ENCODE measurements at places on chromosomes 2 and 18. TPM values are rescaled to one million over a fixed set of nuclear protein-coding genes. Genes with fewer than 3 reads are reported as not detected.

GRCh38 chr18:1498216-1498615 is 593.5 kb downstream of the ADCYAP1 start:
- no peak for DNase-seq

The PTPRN gene
- not detected for total RNA-seq

GRCh38 chr2:181363164-181363563 is 94.0 kb upstream of the ITGA4 start:
- DNase-seq, result no peak

DNA sequence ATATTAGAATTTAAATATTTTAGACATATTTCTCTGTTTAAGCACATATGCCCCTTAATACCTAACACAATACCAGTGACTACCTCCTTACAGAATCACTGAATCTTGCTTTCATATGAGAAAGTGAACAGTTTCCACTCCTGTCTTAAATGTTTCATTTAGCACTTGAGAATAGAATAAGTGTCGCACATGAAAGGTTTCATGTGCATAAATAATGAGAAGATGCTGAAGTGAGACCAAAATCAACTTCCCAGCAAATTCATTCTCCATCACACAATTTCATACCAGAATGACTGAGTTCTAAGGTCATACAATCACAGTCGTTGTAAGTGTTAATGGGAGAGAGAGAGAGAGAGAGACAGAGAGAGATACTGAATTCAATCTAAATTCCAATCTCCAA is 51.2 kb downstream of the ATIC start:
- no peak for DNase-seq

The DCDC2C gene
- total RNA-seq, result not detected

The ARHGAP28 gene
- 9.1 TPM for total RNA-seq

DNA sequence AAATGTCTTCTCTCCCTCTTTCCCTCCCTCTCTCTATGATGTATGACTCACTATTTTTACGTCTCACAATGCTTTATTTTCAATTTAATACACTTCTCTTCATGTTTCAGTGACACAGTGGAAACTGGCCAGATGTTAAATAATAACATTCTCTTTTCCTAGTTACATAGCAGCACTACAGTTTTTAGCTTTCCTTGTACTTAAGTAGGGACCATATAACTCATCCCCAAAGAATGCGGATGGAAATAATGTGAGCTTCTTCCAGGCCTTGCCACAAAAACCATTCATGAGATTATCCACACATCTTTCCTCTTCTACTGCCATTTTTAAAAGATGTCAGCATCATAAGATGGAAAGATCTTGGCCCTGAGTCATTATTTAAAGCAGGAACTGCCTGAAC is 789.4 kb downstream of the LRP1B start:
- no peak for DNase-seq

The CNNM4 gene
- 3.7 TPM for total RNA-seq

DNA sequence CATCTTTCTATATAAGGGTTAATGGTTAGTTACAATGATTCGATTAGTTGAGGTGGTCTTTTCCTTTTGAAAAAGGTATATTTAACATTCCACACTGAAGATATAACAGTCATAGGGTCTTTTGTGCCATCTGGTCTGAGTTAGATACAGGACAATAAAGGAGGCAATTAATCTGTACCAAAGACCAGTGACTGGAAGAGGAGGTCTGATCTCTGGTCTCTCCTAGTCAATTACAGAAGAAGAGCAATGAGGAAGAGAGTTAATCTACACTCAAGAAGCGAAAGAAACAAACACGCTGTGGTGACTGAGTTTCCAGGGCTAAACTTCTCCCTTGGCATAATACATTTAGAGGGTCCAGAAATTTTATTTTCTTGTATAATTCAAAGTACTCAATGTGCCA is 20.7 kb upstream of the RMDN2 start:
- no peak for DNase-seq

DNA sequence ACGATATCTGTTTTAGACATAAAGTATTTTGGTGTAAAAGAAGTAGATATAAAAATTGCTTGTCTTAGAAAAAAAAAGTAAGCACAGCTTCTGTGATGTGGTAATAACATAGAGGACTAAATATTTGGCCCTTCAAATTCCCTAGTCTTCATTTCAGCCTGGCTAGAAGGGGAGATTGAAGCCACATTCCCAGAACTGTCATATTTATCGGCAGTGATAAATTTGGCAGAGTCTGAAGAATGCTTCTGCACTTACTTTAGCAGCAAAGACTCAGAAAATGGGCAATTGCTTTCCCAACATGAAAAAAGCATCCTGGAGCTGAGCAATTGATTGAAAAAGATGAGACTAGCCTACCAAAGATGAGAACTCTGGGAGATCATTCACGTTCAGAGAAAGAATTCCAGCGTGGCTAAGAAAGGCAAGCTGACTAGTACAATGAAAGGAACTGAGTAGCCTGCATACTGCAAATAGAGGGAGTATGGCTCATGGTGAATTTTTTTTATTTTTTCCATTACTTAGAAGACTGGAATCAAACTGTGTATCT is 278.7 kb upstream of the KLHL29 start:
- no peak for DNase-seq

The RNF125 gene
- 15.8 TPM for total RNA-seq

GRCh38 chr18:48453330-48454066 is 44.3 kb upstream of the ZBTB7C start:
- DNase-seq, result no peak

DNA sequence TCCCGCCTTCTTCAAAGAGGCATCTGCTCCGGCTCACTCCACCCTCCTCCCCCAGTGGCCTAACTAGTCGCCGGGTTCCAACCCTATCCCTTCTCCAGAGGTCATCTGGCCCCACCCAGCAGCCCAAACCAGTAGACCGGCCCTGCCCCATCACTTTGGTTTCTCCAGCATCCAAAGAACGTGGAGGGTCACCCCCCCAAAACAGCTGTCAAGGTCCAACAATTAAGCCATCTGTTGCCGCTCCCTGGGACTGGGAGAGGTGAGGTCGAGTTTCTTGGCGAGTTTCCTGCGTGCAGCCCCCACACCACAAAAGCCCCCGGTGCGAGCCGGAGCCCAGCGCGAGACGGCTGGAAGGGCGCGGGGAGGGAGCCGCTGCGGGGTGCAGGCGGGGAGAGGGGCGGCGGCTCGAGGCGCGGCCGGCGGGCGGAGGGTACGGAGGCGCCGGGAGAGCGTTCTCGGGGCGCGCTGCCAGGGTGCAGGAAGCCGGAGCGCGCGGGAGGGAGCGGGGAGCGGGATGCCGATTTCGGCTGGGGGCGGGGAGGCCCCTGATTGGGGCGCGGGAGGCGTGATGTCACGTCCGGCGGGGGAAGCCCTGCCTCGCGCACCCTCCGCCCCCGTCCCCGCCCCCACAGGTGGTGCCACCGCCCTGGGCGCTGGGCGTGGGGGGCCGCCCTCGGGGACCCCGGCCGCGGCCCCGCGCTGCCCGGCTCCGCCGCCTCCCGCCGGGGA is 571 bp upstream of the GPC1 start:
- no peak for DNase-seq

GRCh38 chr18:48238206-48238605 is 171.0 kb downstream of the ZBTB7C start:
- DNase-seq, result no peak

GRCh38 chr2:201759567-201759966 is 21.2 kb downstream of the ALS2 start:
- no peak for DNase-seq

DNA sequence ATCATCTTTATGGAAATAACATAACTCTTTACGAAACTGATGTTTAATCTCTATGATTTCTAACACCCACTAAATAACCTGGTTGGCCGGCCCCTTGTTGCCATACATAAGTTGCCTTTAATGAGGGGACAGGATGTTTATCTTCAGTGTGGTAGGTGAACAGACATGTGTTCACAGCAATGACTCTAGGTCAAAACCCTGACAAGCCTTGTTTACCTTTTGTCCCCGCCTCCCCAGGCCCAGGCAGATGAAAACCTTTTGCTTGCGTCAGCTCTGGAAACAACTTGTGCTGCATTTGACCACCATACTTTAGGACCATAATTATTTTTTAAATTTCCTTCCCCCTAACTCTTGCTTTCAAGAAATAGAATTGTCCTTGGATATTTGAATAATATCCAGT is 2.9 kb upstream of the DSG4 start:
- DNase-seq, result no peak

The TMEM17 gene
- 1.4 TPM for total RNA-seq

- no peak for DNase-seq
Observed at GRCh38 chr18:13216092-13216582, 2.4 kb upstream of the LDLRAD4 start.

DNA sequence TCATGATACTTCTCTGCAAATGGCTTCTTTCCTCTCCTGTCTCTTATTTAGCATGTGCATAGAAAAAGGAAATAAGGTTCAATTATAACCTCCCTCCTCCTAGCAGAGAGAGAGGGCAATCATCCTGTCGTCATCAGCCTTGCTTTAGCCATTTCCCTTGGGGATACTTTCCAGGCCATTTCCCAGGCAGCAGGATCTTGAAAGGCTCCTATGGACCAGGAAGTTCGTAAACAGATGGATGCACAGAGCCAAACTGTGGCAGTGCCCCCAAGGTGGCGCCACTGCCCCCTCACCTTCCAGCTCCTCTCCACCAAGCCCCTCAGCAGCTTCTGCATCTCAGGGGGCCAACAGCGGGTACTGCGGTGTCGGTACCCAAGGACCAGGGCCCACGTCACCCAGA is 157.4 kb downstream of the DTNA start:
- DNase-seq, result no peak

- DNase-seq, result no peak
Observed at GRCh38 chr2:219434468-219434717, 250 bp upstream of the SPEG start.

DNA sequence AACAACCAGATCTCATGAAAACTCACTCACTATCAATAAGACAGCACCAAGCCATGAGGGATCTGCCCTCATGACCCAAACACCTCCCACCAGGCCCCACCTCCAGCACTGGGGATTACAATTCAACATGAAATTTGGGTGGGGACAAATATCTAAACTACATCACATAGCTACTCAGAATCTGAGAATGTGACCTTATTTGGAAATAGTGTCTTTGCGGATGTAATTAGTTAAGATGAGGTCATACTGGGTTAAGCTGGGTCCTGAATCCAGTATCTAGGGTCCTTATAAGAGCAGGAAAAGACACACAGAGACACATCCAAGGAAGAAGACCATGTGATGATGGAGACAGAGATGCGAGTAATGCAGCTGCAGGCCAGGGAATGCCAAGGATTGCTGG is 27.5 kb upstream of the REEP1 start:
- no peak for DNase-seq

- DNase-seq, result no peak
Observed at GRCh38 chr2:224111576-224111975, 72.5 kb upstream of the SERPINE2 start.

- DNase-seq, result no peak
Observed at GRCh38 chr2:208015475-208015874, 9.9 kb downstream of the PLEKHM3 start.

The CNOT11 gene
- total RNA-seq, result 28.7 TPM

Data from mesenteric fat pad (tissue), 1 donor.